ENCODE measurements at places on chromosomes 16 and 17. TPM values are rescaled to one million over a fixed set of nuclear protein-coding genes. Genes with fewer than 3 reads are reported as not detected.
A peak's percentile ranks its signal among the peaks of the same experiment; 100 is the strongest.

DNA sequence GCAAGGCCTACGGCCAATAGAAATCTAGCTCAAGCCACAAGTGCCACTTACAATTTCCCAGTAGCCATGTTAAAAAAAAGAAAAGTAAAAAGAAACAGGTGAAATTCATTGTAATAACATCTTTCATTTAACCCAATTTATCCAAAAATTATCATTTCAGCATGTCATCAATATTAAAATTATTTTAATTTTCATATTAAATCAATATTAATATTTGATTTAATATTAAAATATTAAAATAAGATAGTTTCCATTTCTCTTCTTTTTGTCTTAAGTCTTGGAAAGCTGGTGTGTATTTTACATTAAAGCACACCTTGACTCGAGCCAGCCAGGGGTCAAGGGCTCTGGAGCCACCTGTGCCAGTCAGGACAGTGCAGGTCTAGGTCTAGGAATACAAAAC lies 12.7 kb upstream of the C16orf74 start:
- peaks cover 14% of the 10 kb centered on the region for H3K27me3 ChIP-seq
- no peak overlapping the region for H3K4me3 ChIP-seq
- peaks cover 7% of the 10 kb centered on the region for H3K4me1 ChIP-seq
- no peak overlapping the region for H3K27ac ChIP-seq
- H3K36me3 ChIP-seq, result no peaks in the 10 kb centered on the region

DNA sequence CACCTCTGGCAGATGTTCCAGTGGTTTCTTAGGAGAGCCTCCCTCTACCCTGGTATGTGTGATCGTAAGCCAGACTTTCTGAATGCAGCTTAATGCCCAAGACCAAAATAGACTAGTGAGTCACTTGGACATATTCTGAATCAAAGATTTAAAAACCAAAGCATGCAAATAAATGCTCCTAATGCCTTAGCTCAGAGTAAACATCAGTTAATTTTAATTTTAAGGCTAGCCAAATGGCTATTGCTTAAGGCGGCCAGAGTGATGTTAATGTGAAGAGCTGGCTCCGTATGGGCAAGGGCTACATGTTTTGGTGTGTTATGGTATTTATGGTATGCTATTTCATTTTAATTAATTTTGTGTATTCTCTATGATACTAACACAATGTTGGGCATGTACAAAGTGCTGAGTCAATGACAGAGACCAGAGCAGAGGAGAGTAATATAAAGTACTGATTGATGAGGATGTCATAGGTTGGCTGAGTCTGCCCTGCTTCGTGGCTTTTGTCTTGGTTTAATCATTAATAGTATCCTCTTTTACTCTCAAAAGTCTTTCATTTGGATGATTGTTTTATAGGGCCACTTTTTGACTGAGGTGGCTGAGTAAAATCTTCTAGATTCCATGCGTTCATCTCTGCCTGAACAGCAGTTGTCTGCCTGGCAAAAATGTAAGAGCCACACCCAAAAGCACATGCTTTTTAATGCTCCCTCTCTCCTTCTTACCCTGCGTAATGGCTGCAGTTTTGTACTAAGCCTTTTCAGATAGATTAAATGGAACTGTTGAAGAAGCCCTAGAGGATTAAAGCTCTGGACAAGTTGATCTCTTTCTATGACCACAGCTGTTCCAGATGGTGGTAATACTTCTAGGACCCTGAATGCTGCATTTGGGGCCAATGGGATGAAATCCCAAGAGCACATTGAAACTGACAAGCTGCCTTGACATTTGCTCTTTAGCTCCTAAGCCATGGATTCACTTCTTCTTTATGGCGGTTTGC lies 59.6 kb downstream of the MAP2K6 start:
- H3K4me3 ChIP-seq, result no peak overlapping the region
- H3K27me3 ChIP-seq, result no peaks in the 10 kb centered on the region
- peaks cover 7% of the 10 kb centered on the region for H3K4me1 ChIP-seq
- peaks cover 6% of the 10 kb centered on the region for H3K36me3 ChIP-seq
- no peak overlapping the region for H3K27ac ChIP-seq
- DNase-seq, result no peak

DNA sequence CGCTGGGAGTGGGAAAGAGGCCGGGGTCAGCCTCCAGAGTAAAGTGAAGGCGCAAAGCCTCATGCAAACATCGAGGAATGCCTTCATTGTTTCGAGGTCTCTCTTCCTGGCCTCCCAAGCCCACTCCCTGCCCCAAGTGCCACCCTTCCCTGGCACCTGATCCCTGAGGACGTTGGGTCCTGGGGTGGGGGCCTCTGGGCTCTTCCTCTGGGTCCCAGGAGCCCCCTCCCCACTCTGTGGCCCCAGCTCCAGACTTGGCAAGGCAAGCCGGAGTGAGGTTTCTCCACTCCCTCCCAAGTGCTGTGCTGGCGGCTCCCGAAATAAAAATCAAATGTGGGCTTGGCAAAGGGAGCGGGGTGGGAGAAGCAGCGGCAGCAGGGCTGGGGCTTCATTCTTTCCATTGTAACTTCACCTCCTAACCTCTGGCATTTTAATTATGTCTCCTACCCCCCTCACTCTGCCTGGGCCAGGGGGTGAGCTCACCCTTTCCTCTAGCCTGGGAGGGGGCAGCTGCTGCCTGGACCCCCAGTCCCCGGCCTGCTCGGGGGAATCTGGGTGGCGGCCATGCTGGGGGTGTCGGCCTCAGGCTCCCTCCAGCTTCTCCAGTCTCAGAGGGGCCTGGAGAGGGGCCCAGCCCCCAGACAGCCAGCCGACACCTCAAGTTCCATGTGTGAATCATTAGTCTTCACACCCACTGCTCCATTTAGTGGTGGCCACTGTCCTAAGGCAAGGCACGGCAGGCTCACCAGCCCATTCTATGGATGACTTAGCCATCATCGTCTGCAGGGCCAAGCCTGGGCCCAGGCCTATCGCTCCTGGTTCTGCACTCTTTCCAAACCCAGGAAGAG lies 14.6 kb upstream of the TMEM92 start:
- no peak overlapping the region for H3K4me3 ChIP-seq
- H3K27ac ChIP-seq, result no peak overlapping the region
- H3K4me1 ChIP-seq, result no peaks in the 10 kb centered on the region
- H3K27me3 ChIP-seq, result peaks cover 5% of the 10 kb centered on the region
- H3K36me3 ChIP-seq, result no peaks in the 10 kb centered on the region
- no peak for DNase-seq

DNA sequence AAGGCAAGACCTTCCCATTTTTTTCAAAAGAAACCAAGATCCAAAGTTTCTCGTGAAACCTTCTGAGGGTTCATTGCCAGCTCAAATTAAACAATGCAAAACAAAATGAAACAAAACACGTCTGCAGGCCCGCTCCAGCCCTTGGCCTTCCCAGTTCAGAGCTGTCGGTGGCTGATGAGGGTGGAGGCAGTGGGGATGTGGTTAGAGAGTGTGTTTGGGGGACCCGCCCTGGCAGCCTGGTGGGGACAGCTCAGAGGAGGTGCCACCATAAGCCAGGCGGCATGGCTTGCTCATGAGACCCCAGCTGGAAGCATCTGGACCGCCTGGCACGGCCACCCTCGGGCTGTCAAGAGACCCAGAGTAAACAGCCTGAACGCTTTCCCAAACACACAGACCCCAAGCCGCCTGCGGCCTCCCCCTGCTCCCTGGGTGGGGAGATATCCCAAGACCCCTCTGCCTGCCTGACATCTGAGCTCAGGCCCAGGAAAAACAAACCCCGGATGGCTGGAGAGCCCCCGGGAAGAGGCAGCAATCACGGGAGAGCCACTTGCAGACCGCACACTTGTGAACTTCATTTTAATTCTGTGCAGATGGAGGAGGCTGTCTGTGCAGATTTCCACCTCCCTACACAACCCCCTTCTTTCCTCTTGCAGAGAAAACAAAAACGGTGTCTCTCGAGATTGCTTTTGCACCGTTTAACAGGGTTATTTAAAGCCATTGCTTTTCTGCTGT lies 35.4 kb upstream of the LITAF start:
- peaks cover 61% of the 10 kb centered on the region for H3K4me1 ChIP-seq
- peak; percentile 43 for DNase-seq
- H3K36me3 ChIP-seq, result peaks cover 1% of the 10 kb centered on the region

DNA sequence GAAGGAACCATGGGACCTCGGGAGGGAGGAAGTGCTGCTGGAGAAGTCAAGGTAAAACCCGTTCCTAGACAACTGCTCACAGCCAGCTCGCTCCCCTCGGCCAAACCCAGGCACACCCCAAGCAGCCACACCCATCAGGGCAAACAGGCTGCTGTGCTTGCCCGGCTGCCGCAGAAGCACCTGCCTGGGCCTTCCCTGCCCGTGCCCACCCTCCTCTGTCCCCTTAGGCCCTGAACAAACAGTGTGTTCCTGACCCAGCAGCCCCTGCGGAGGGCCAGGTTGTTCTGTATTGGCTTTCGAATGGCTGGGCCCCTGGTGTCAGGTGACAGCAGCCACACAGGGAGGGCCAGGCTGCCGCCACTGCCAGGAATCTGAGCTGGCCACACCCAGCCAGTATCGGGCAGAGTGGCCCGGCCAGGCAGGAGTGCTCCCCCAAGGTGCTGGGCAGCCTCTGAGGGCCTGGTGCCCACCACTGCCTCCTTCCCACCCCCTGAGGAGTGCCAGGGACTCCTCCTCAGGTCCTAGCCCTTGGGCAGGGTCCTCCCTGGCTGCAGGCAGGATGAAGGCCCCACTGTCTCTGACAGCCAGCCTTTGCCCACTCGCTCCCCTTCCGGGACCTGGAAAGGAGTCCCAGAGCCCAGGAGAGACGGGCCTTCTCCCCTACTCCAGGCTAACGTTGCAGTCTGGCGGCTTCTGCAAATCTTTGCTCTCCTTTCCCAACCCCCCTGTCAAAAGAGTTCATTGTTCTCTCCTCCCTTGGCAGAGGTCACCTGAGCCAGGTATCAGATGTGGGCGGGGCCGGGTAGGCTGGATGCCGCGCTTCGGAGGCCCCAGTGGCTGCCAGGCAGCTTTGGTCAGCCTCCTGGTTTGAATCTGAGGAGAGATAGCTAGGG lies 24.0 kb downstream of the LLGL2 start:
- H3K36me3 ChIP-seq, result peaks cover 1% of the 10 kb centered on the region
- no peak for DNase-seq
- H3K27me3 ChIP-seq, result no peaks in the 10 kb centered on the region
- no peaks in the 10 kb centered on the region for H3K4me1 ChIP-seq

GRCh38 chr16:25219070-25219737 lies 2.5 kb downstream of the AQP8 start:
- no peak overlapping the region for H3K4me3 ChIP-seq
- H3K36me3 ChIP-seq, result no peaks in the 10 kb centered on the region
- H3K27ac ChIP-seq, result no peak overlapping the region
- H3K4me1 ChIP-seq, result no peaks in the 10 kb centered on the region

- H3K4me3 ChIP-seq, result no peak overlapping the region
- peaks cover 10% of the 10 kb centered on the region for H3K36me3 ChIP-seq
- H3K27ac ChIP-seq, result no peak overlapping the region
- no peak for DNase-seq
- H3K27me3 ChIP-seq, result no peaks in the 10 kb centered on the region
These were observed 277.2 kb downstream of the CPPED1 start for GRCh38 chr16:12526515-12526914.

DNA sequence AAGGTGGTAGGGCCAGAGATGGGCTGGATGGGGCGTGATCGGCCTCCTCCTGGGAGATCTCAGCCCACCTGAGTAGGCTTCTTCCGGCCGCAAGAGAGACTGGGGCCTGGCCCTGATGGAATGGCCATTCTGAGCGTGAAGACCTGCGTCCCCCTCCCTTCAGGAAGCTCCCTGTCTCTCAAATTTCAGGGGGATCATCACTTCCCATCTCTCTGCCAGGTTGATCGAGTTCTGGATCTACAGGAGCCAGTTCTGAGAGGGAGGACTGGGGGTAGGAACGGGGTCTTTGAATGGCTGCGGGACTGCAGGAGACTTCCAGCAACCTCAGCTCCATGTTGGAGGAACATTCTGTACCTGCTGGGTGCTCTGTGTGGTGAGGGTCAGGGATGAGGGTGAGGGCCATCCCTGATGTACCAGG lies 9.3 kb upstream of the GSDMA start:
- H3K27ac ChIP-seq, result peak overlapping the region; percentile 66
- DNase-seq, result no peak
- peak overlapping the region; percentile 79 for H3K4me3 ChIP-seq
- H3K4me1 ChIP-seq, result peaks cover 7% of the 10 kb centered on the region

DNA sequence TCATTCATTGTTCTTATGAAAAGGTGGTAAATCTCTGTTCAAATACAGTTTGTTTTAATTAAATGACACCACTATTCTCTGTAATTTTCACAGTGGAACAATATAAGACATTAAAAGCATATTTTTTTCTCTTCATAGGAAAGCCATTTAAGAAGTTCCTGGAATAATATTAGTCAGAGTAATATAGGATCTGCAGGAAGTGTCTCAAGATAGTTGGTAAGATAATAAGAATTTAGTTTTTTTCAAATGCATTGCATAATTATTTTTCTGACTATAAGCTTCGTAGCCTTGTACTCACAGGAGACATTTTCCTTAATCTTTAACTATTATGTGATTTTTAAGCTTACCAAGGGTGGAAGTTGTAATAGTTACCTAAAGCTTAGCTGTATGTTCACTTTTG lies 16.9 kb downstream of the STXBP4 start:
- no peak overlapping the region for H3K27ac ChIP-seq
- H3K36me3 ChIP-seq, result peaks cover 1% of the 10 kb centered on the region
- H3K4me3 ChIP-seq, result no peak overlapping the region
- no peaks in the 10 kb centered on the region for H3K27me3 ChIP-seq

- no peak overlapping the region for H3K27ac ChIP-seq
- H3K4me3 ChIP-seq, result no peak overlapping the region
- peaks cover 14% of the 10 kb centered on the region for H3K4me1 ChIP-seq
- no peaks in the 10 kb centered on the region for H3K27me3 ChIP-seq
- H3K36me3 ChIP-seq, result no peaks in the 10 kb centered on the region
- DNase-seq, result no peak
These were observed 6.2 kb upstream of the CRYBA1 start for GRCh38 chr17:29240477-29240876.

The TMED6 gene
- 0.86 TPM for total RNA-seq

The HBA2 gene
- not detected for total RNA-seq

The TP53TG3F gene
- total RNA-seq, result not detected
